ENCODE measurements at places on chromosomes 7 and 10. TPM values are rescaled to one million over a fixed set of nuclear protein-coding genes. Genes with fewer than 3 reads are reported as not detected.
A peak's percentile ranks its signal among the peaks of the same experiment; 100 is the strongest.

The ANLN gene
- 18.9 TPM for total RNA-seq

The MYO1G gene
- 5.2 TPM for total RNA-seq

The ACHE gene
- total RNA-seq: 9.3 TPM

The SLC18A3 gene
- total RNA-seq: 0.49 TPM

The FBXL13 gene
- 0.98 TPM for total RNA-seq

The SLC35G1 gene
- 3.4 TPM for total RNA-seq

The TUBAL3 gene
- total RNA-seq: not detected

The PHYHIPL gene
- total RNA-seq: 2.0 TPM

- DNase-seq: no peak
- H3K27me3 ChIP-seq: no peaks in the 10 kb centered on the region
- H3K4me3 ChIP-seq: no peak overlapping the region
- no peaks in the 10 kb centered on the region for H3K4me1 ChIP-seq
- H3K27ac ChIP-seq: no peak overlapping the region
Measured at GRCh38 chr7:156533964-156534363, 106.6 kb upstream of the RNF32 start.

DNA sequence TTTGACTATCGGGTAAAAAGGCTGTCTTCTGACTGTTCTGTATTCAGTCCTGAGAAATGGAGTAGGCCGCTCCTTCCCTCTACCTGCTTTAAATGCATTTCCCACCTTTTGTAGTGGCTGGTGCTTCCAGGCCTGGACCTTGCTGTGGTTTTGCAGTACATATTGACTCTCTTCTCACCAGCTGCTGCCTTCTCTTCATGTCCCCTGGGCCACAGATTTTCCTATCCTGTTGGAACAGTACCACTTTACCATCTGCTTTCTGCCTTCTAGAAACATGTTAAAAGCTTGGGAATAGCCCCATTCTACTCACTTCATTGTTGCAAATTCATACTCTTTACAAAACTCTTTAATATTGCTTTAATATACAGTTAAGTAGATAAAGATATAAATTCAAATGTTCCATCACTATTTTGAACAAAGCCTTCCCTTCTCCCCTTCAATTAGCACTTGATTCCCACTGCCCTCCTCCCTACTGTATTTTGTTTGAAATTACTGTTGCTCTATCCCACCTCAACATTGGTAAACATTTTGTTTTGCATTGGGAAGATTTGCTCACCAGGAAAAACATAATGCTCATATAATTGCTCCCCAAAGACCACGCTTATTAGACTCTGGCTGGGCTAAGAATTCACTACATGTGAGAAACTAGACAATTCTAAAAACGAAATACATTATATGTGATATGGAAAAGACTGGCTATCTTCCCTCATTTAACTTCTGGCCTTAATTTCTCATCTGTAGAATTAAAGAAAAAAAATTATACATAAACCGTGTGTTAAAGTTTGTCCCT, 17.3 kb upstream of the SEMA3C start:
- peaks cover 9% of the 10 kb centered on the region for H3K4me1 ChIP-seq
- H3K27ac ChIP-seq: no peak overlapping the region
- H3K36me3 ChIP-seq: no peaks in the 10 kb centered on the region
- H3K4me3 ChIP-seq: no peak overlapping the region

The MUC3A gene
- total RNA-seq: 0.49 TPM

The SH2D4B gene
- total RNA-seq: not detected

GRCh38 chr10:110634527-110635209, 9.5 kb upstream of the RBM20 start:
- no peaks in the 10 kb centered on the region for H3K36me3 ChIP-seq
- H3K27me3 ChIP-seq: no peaks in the 10 kb centered on the region
- no peak overlapping the region for H3K27ac ChIP-seq

DNA sequence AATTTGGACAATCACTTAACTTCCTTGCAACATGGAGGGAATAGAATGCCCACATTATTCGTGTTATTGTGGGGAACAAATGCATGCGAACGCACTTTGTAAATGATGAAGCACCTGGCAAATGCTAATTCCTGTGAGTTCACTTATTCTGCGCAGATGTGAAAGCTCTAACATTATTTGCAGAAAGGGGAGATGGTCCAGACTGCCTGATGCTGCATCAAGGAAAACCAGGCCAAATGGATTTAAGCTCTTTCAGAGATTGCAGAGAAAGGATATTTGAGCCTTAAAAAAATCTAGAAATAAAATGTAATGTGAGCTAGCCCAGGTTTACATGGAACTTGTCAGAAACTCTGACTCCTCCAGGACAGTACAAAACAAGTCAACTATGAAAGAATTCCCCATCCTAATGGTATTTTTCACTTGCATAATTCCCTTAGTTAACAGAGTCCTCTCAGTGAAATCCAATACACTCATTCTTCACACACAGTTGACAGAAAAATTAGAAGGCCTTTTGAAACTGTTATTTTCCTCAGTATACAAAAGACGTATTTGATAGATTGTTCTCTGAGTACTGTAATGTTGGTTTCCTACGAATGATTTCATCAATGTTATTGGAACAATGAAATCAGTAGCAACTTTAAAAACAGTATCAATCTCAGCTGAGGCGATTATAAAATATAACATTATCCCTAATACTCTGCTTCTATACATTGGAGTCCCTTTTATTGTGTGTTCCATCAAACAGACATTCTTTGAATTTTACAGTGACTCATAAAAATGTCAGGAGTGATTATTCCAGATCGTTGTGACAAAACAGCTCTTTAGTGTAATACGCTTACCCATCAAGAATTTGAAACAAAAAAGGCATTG, 136.3 kb upstream of the ANK3 start:
- peaks cover 12% of the 10 kb centered on the region for H3K4me1 ChIP-seq
- DNase-seq: no peak
- H3K27me3 ChIP-seq: no peaks in the 10 kb centered on the region
- no peak overlapping the region for H3K4me3 ChIP-seq
- no peaks in the 10 kb centered on the region for H3K36me3 ChIP-seq
- H3K27ac ChIP-seq: no peak overlapping the region

DNA sequence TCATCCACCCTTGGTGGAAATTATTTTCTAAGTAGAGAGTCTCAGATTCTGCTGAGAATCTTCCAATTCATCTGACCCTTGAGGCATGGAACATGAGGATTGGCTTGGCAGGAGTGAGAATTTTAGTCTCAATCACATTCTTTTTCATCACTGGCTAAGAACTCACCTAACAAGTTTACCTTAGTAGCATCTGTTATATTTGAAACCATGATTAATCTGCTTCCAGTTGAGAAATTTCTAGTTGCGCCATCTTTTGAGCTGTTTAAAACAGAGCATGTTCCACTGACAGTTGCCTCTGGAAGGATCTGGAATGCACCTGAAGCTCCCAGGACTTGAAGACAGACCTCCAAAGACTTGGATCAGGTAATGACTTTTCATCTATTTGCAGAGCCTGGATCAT, at the start of gene LIPK:
Gene LIPK (plus strand): TSS at position 292 of the 400 bp plus-strand sequence. CDS start 18,295 bp downstream, outside the sequence.
- no peaks in the 10 kb centered on the region for H3K36me3 ChIP-seq
- H3K27ac ChIP-seq: no peak within 1 kb of the TSS
- H3K27me3 ChIP-seq: no peaks in the 10 kb centered on the region
- no peak for DNase-seq
- H3K4me3 ChIP-seq: no peak within 1 kb of the TSS
- H3K4me1 ChIP-seq: no peaks in the 10 kb centered on the region

- H3K36me3 ChIP-seq: no peaks in the 10 kb centered on the region
- no peak overlapping the region for H3K27ac ChIP-seq
- no peaks in the 10 kb centered on the region for H3K4me1 ChIP-seq
- no peak overlapping the region for H3K4me3 ChIP-seq
- no peaks in the 10 kb centered on the region for H3K27me3 ChIP-seq
Measured at GRCh38 chr10:130495891-130496636, 359.9 kb downstream of the GLRX3 start.

DNA sequence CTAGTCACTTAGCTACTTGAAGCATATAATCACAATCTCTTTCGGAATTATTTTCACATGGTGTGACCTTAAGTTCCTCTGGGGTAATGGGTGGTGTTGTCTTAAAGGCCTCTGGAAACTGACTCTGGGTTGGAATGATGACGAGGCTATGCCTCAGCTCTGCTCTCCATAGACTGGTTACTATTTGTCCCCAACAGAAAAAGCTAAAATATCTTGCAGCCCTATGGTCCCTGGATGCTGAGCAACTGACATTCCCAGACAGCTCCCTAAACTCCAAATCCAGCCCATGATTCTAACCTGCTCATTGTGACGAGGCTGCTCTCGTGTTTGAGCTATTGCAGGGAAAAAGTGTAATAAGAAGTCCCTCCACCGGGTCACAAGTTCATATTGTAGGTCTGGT, 51.6 kb downstream of the HBP1 start:
- no peaks in the 10 kb centered on the region for H3K4me1 ChIP-seq
- DNase-seq: no peak
- H3K4me3 ChIP-seq: no peak overlapping the region

The GPAM gene
- 6.9 TPM for total RNA-seq

DNA sequence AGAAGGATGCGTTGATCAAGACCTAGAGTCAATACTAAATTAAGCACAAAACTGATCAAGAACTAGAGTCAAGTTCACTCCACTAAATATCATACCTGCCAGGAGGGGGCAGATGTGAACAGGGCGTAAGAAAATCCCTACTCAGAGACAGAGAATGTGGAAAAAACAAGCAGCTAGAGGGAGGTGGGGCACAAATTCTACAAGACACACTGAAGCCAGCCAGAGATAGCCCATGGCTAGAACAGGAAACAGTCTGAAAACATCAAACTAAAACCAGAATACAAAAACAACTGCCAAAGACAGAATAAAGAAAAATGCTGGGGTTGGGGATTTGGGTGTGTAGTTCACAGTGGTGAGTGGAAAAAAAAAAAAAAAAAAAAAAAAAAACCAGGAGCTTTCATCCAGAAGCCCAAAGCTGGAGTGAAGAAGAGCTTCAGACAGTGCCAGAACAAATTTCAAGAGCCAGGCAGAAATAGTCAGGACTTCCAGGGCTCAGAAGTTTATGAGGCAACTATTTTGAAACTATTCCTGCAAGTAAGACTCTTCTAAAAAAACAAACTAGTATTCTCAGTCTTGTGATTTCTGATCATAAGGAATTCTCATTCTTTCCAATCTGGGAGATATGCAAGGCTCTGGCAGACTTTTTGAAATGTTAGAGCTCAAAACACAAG, 118.3 kb downstream of the CCDC71L start:
- no peak overlapping the region for H3K4me3 ChIP-seq
- peaks cover 18% of the 10 kb centered on the region for H3K4me1 ChIP-seq
- peak overlapping the region; percentile 74 for H3K27ac ChIP-seq
- no peak for DNase-seq
- H3K27me3 ChIP-seq: no peaks in the 10 kb centered on the region
- H3K36me3 ChIP-seq: no peaks in the 10 kb centered on the region

DNA sequence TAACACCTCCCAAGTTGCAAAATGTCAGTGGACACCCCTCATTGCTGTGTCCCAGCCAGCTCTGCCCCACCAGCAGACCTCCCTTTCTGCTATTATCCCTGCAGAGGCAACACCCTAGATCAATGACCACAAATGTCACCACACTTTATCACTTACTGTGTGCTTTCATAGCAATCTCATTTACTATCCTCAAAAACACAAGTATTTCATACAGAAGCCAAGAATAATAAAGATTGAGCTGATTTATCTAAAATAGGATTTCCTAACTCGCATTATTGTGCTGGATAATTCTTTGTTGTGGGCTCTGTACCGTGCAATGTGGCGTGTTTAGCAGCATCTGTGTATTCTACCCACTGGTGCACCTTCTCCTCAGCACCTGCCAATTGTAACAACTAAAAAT, 13.2 kb upstream of the ABCB5 start:
- H3K4me3 ChIP-seq: no peak overlapping the region
- H3K27ac ChIP-seq: no peak overlapping the region
- no peaks in the 10 kb centered on the region for H3K27me3 ChIP-seq
- no peak for DNase-seq
- peaks cover 7% of the 10 kb centered on the region for H3K4me1 ChIP-seq
- no peaks in the 10 kb centered on the region for H3K36me3 ChIP-seq

The PALS2 gene
- 18.9 TPM for total RNA-seq

The NT5C2 gene
- 71.2 TPM for total RNA-seq

GRCh38 chr10:5944389-5945189, 32.8 kb downstream of the IL15RA start:
- H3K36me3 ChIP-seq: no peaks in the 10 kb centered on the region
- H3K27ac ChIP-seq: peak overlapping the region; percentile 83

GRCh38 chr10:47340608-47341170, 7.5 kb upstream of the RBP3 start:
- H3K27ac ChIP-seq: no peak overlapping the region
- DNase-seq: no peak
- H3K4me1 ChIP-seq: no peaks in the 10 kb centered on the region
- no peaks in the 10 kb centered on the region for H3K27me3 ChIP-seq

The PDK4 gene
- 399 TPM for total RNA-seq

GRCh38 chr10:121540732-121541395, 57.4 kb downstream of the FGFR2 start:
- peaks cover 4% of the 10 kb centered on the region for H3K4me1 ChIP-seq
- no peak for DNase-seq
- no peaks in the 10 kb centered on the region for H3K36me3 ChIP-seq
- H3K27ac ChIP-seq: no peak overlapping the region
- no peak overlapping the region for H3K4me3 ChIP-seq

DNA sequence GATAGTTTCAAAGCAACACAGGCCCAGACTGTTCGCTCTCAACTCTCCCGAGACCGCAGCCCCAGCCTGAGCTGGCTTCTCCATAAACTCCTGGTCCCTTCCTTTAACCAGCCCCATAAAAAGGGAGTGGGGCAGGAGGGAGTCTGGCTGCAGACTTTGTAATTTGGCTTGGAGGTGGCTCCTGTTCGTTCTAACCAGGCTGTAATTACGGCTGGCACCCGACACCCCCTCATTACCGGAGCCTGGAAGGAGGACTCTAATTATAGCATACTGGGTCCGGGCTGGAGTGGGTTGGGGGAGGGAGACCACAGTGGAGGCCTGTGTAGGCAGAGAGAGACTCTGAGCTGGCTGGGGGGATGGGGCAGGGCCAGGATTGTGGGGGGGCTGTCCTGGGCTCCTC, 49.7 kb downstream of the UNC5B start:
- DNase-seq: no peak
- no peak overlapping the region for H3K27ac ChIP-seq

The NEURL1 gene
- 4.2 TPM for total RNA-seq

- peak; percentile 74 for DNase-seq
- H3K36me3 ChIP-seq: no peaks in the 10 kb centered on the region
- no peaks in the 10 kb centered on the region for H3K27me3 ChIP-seq
- no peaks in the 10 kb centered on the region for H3K4me1 ChIP-seq
- H3K27ac ChIP-seq: no peak overlapping the region
- H3K4me3 ChIP-seq: no peak overlapping the region
Measured at GRCh38 chr7:51274955-51275354, 41.7 kb downstream of the COBL start.

GRCh38 chr7:27586825-27587224, 75.9 kb downstream of the HIBADH start:
- H3K27me3 ChIP-seq: no peaks in the 10 kb centered on the region
- H3K4me1 ChIP-seq: no peaks in the 10 kb centered on the region
- no peaks in the 10 kb centered on the region for H3K36me3 ChIP-seq
- DNase-seq: no peak

- H3K27ac ChIP-seq: no peak overlapping the region
- peak; percentile 11 for DNase-seq
- no peaks in the 10 kb centered on the region for H3K36me3 ChIP-seq
- peaks cover 5% of the 10 kb centered on the region for H3K4me1 ChIP-seq
- no peaks in the 10 kb centered on the region for H3K27me3 ChIP-seq
Measured at GRCh38 chr7:150875791-150876190, 23.5 kb downstream of the AOC1 start.

- no peaks in the 10 kb centered on the region for H3K27me3 ChIP-seq
- peaks cover 34% of the 10 kb centered on the region for H3K4me1 ChIP-seq
- peak overlapping the region; percentile 13 for H3K4me3 ChIP-seq
- no peak for DNase-seq
- peak overlapping the region; percentile 10 for H3K27ac ChIP-seq
Measured at GRCh38 chr7:5354460-5355232, 69.0 kb downstream of the TNRC18 start.
